EL (cell line): ENCODE measurements at places on chromosomes 2 and 18.

DNA sequence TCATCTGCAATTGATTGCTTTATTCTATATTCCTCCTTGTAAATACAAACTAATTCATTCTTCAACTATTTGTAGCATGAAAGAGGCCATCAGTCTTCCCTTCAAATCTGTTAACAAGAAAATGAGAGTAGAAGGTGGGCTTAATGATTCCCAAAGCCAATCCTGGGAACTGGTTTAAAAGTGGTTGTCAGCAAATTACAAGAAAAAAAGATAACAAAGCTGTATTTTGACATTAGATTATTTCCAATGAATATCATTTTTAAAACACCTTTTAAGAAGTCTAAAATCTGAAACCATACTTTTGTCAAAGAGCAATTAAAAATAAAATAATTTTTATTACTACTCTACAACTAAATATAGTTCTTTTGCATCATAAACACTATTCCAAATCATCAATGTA is 139.2 kb downstream of the DYM start:
- peak; percentile 6 for DNase-seq

GRCh38 chr2:224183086-224183485 is 144.0 kb upstream of the SERPINE2 start:
- no peak for DNase-seq

DNA sequence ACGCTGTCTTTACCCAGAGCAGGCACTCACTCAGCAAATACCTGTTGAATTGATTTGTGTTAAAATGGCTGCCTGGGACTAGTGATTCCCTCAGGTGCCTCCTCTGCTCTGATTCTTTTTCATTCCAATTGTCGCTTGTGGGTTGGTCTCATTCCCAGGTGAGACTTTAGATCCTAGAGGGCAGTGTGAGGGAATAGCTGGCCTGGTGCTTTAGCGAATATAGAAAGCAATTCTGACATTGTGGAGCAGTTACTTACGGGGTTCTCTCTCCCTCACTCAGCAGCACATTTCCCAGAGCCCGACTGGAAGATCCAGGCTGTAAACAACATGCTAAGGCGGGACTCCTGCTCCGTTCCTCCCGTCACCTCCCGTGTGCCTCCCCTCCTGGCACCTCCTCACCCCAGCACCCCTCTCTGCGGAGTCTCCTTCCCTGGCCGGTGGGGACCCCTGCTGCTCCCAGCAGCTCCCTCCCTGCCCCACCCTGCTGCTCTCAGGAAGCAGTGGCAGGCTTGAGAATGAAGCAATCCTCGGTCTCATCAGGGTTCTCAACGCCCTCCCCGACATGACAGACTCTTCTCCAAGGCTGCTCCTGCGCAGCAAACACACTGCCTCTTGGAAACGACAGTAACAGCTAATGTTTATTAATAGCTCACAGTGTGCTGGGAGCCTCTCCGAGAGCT is 26.9 kb downstream of the CELF4 start:
- DNase-seq = no peak

GRCh38 chr2:199195927-199196502 is 261.7 kb downstream of the SATB2 start:
- DNase-seq = no peak
